AG09319 (cell line): ENCODE measurements at places on chromosomes 2 and 18.

DNA sequence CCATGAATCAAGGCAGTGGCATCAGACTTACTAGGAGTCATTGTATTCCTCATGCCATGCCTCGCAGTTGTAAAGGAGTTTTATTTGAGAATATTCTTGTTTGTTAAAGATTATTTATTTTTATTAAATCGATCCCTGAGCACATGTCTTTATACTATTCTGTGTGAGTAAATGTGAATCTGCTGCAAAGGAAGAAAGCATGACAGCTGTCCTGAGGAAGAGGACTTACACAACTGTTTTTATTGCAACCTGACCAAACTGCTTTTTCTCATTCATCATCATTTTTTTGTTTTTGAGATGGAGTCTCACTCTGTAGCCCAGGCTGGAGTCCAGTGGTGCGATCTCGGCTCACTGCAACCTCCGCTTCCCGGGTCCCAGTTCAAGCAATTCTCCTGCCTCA is 34.1 kb downstream of the INO80D start:
- no peak for DNase-seq

GRCh38 chr2:182259629-182260150 is 167.1 kb downstream of the PDE1A start:
- no peak for DNase-seq

GRCh38 chr2:239529313-239530015 is 128.6 kb upstream of the HDAC4 start:
- no peak for DNase-seq

GRCh38 chr2:60962528-60962927 is 55.0 kb upstream of the PEX13 start:
- DNase-seq, result no peak

DNA sequence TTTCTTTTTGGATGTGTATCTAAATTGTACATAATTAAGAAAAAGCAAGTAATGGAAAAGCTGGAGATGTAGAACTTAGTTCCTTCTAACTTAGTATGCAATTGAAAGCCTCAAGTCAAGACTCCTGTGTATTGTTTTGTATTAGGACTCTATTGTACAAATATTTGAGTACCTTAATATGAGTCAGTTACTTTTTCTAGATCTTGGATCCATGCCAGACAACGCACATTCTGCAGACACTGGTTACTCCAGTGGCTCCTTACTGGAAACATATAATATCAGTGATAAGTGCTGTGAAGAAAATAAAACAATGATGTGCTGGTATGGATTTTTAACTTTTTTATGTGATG is 1.5 kb downstream of the SLC39A10 start:
- no peak for DNase-seq

DNA sequence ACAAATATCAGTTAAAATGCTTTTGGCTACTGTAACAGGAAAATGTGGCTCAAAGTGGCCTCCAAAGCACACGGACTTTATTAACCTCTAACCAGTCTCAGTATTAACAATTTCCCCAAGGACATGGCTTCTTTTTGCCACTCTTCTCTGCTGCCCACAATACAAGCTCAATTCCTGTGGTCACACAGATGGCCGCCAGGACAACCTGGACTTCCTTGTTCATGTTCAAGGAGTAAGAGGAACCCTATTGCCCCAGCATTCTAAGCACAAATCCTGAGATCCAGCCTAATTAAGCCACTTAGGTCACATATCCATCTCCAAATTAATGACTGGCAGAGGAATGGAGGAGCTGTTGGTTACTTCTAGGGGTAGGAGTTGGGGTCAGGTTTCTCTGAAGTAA is 38.2 kb downstream of the AOX1 start:
- no peak for DNase-seq

- DNase-seq, result no peak
Observed at GRCh38 chr2:142716463-142717242, 160.8 kb upstream of the KYNU start.

- DNase-seq, result no peak
Observed at GRCh38 chr2:70094171-70094977, 7.1 kb downstream of the PCBP1 start.

DNA sequence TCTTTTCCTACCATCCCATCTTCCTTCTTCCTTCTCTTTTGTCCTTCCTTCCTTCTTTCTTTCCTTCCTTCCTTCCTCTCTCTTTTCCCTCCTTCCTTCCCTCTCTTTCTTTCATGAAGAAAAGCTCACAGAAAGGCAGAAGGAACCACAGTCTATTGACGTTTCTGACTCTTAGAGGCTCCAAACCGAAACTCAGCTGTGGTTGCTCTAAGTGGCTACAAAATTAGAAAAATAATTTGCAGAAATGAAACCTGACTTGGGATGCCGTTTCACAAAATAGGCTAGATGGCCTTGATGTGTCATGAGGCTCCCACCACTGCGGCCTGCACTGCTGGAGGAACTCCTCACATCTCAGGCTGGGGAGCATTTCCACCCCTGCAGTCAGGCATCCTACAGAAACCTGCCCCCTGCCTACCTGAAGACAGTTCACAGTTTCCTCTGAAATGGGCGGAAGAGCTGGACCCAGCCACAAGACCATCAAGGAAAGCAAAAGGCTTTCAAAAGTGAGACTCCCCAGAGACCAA is 165.6 kb downstream of the SMAD7 start:
- DNase-seq, result no peak

DNA sequence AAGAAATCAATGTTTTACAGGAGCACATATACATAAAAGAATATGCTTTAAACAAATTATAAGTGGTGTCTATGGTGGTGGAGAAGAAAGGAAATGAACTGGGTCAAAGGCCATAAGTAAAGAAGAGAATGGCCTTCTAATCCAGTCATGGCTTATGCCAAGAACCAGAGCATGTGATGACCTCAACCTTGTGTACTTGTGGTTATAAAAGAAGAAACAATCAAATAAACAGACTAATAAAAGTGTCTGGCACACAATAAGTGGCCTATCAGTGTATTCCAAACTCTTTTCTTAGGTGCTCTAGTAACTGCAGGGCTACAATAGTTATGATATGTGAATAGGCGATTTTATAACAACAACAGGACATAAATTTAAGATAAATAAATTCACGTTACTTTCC is 2.6 kb downstream of the SERPINB11 start:
- DNase-seq, result no peak

DNA sequence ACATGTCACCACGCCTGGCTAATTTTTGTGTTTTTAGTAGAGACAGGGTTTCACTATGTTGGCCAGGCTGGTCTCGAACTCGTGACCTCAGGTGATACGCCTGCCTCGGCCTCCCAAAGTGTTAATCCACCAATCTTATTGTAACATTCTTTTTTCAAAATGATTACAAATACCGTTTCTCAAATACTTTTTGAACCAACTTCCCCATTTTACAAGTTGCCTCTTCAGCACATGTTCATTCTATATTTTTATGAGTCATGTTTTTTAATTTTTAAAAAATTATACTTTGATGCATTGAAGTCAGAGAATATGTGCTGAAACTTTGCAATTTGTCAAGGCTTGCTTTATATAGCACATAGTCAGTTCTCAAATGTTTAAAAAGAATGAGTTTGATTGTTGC is 58.2 kb downstream of the QPCT start:
- no peak for DNase-seq

DNA sequence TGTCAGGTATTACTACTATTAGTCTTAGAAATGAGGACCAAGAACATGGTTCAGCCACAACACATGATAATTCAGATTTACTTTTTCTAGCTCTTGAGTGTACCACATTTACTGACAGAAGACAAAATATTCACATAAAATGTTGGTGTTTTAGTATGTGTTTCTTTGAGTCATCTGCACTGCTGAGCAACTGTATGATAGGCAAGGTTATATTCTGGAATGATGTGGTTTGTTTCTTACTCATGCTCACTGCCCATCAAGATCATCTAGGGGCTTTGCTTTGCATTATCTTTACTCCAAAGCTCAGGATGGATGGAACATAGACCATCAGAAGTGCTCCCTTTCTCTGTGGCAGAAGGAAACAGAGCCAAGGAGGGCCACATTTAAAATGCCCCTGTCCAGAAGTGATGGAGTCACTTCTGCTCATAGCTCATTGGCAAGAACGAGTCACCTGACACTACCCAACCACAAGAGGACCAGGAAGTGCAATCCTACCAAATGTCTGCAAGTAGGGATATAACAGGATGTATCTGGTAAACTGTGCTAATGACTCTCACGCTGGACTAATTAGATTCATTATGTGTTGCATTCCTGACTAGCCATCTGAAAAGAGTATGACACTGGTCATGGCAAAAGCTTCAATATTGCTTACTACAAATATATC is 81.5 kb downstream of the DIS3L2 start:
- no peak for DNase-seq

- no peak for DNase-seq
Observed at GRCh38 chr2:126642031-126642430, 13.9 kb upstream of the GYPC start.

- no peak for DNase-seq
Observed at GRCh38 chr2:105697781-105698449, 46.8 kb upstream of the NCK2 start.

GRCh38 chr2:133843091-133843490 is 274.8 kb upstream of the NCKAP5 start:
- DNase-seq, result no peak

GRCh38 chr18:41128545-41128944 is 826.5 kb upstream of the PIK3C3 start:
- no peak for DNase-seq

DNA sequence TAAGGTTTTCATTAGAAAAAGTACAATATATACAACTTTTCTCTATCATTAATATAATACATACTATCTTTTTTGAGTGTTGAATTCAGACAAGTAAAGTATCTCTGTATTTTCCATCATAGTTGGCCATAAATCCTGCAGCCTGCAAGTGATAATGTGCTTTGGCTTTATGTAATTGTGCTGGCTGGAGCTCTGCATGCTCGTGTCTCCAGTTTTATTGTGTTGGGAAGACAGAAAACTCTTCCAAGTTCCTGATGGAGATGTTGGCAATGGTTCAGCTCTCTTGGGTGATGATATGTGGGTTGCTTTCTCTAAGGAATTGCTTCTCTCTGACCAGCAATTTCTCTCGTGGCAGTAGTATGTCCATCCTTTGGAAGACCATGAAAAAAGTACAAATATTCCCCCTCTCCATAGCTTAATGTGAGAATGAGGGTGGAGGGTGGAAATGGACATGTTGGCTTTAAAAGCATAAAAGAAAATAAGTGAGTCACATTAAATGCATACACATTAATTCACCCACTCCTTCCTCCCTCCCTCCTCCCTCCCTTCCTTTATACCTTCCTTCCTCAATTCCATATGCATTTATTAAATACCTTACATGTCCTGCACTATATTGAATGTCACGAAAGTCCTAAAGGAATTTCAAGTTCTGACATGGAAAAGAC is 344.2 kb downstream of the MTX2 start:
- no peak for DNase-seq

GRCh38 chr2:16194530-16194929 is 254.2 kb downstream of the MYCN start:
- no peak for DNase-seq

DNA sequence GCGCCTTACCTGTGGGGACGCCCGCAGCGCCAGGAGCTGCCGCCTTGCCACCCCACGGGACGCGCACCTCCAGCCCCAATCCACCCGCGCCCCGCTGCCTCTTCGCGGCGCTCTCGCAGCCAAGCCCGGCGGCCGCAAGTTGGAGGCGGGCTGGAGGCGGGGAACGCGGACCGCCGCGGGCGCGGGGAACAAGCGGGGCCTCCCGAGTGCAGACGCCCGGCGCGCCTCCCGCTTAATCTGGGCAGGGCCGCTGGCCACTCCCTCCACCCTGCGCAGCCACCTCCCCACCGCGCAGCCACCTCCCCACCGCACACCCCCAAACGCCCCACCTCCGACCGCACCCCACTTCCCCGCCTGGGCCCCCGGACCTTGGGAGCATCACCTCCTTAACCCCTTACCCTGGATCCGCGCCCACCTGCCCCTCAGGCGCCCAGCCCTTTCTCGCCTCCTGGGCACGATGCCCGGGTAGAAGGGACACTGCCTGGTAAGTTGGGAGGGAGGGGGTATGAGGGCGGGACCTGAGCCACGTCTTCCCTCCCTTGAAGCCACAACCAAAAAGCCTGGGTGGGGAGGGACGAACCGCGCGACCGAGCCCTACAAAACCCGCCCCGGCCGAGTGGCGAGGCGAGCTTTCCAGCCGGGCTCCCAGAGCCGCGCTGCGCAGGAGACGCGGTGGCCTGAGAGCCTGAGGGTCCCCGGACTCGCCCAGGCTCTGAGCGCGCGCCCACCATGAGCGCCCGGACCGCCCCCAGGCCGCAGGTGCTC is at the start of the genes COL4A3 and COL4A4:
Gene COL4A3 (plus strand): TSS at position 627 of the 765 bp plus-strand sequence. CDS start 103 bp downstream, at position 730.
Gene COL4A4 (minus strand): TSS at position 208 of the 765 bp plus-strand sequence. CDS start 16,722 bp downstream, outside the sequence.
- DNase-seq, result no peak

DNA sequence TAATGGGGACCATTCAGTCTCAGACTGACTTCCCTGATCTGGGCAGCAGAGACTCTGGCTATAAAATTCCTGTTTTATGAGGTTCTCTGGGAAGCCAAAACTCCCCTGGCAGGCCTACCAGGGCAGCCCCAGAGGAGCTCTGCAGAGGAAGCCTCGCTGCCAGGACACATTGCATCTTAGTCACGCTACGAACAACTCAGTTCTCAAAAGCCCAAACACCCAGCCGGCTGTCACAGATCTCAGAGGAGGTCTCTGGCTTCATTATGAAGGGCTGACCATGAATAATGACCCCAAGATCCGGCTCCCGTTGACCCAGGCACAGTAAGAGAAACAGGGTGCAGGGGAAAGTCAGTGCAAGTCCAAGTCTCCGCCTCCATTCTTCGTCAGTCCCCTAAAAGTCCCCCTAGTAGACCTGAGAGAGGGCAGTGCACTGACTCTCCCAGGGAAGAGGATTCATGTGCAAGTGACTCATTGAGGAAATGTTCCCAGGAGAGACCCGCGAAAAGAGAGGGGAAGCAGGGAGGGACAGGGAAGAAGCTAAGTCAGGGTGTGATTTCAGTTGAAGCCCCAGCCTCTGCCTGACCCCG is 212.3 kb downstream of the CYP26B1 start:
- peak; percentile 42 for DNase-seq

GRCh38 chr18:5073026-5073944 is 123.8 kb downstream of the AKAIN1 start:
- no peak for DNase-seq

GRCh38 chr2:219344751-219345430 is 12.3 kb upstream of the RESP18 start:
- no peak for DNase-seq

- DNase-seq, result no peak
Observed at GRCh38 chr2:145066856-145067548, 547.1 kb upstream of the ZEB2 start.

DNA sequence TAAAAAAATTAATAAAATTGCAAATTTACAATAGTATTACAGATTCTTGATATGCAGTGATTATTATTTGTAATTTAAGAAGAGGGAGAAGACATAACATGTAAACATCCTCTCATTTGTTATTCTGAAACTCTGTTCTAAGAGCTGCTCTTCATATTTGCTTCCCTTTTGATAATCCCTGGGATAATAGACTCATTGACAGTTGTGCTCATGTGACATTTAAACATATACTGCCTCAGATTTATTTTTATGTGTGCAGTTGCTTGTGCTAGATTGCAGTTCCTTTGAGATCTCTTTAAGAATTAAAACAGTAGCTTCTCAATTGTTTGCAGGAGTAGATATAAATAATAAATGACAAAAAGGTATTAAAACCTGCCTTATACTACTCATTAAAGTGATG is 605.1 kb upstream of the CNTNAP5 start:
- no peak for DNase-seq

- DNase-seq, result no peak
Observed at GRCh38 chr18:1968801-1969498, 602.4 kb downstream of the METTL4 start.

GRCh38 chr2:109243526-109244303 is 114.7 kb downstream of the SH3RF3 start:
- DNase-seq, result no peak

GRCh38 chr18:3250237-3251107 is 2.9 kb downstream of the MYL12A start:
- no peak for DNase-seq
